ENCODE measurements at places on chromosomes 3 and 15. TPM values are rescaled to one million over a fixed set of nuclear protein-coding genes. Genes with fewer than 3 reads are reported as not detected.

- no peak overlapping the region for H3K4me3 ChIP-seq
- no peak overlapping the region for H3K27ac ChIP-seq
- peaks cover 2% of the 10 kb centered on the region for H3K36me3 ChIP-seq
- no peak for DNase-seq
- H3K27me3 ChIP-seq, result no peaks in the 10 kb centered on the region
These were observed 31.3 kb upstream of the SETMAR start for GRCh38 chr3:4271834-4272233.

DNA sequence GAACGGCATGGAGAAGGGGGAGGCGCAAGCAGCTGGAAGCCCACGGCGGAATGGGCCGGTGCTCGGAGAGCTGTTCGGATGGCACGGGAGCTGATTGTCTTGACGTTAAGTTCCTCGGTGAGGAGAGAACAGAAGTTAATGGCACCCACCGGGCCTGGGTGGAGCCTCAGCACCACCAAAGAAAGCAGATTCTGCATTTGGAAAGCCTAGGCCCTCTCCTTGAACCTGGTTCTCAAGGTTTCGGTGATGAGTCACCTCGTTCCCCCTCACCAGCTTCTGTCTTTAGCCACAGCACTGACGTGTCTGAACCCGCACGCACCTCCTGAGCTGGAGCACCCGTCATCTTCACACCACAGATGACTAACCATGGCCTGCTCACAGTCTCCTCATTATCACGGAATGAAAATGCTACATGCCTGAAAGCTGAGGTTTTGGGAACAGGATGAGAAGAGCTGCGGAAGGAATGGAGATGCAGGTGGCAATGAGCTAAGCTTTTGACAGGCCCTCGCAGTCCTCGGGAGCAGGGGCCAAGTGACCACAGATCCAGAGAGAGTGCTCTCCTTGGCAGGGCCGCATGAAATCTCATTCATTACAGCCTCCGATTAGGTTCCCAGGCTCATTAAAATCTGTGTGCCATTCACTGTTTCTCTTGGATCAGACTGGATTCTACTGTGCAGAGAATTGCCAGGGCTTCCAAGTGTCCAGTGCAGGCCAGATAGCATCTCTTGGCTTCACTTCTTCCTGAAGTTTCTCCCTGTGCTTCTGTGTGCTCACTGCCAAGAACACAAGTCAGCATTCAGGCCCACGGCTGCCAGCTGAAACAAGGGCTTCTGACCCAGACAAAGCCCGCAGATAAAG, 96.3 kb upstream of the DLG1 start:
- H3K27me3 ChIP-seq, result peaks cover 5% of the 10 kb centered on the region
- H3K4me3 ChIP-seq, result no peak overlapping the region
- H3K4me1 ChIP-seq, result no peaks in the 10 kb centered on the region
- H3K27ac ChIP-seq, result peak overlapping the region; percentile 16
- no peaks in the 10 kb centered on the region for H3K36me3 ChIP-seq

DNA sequence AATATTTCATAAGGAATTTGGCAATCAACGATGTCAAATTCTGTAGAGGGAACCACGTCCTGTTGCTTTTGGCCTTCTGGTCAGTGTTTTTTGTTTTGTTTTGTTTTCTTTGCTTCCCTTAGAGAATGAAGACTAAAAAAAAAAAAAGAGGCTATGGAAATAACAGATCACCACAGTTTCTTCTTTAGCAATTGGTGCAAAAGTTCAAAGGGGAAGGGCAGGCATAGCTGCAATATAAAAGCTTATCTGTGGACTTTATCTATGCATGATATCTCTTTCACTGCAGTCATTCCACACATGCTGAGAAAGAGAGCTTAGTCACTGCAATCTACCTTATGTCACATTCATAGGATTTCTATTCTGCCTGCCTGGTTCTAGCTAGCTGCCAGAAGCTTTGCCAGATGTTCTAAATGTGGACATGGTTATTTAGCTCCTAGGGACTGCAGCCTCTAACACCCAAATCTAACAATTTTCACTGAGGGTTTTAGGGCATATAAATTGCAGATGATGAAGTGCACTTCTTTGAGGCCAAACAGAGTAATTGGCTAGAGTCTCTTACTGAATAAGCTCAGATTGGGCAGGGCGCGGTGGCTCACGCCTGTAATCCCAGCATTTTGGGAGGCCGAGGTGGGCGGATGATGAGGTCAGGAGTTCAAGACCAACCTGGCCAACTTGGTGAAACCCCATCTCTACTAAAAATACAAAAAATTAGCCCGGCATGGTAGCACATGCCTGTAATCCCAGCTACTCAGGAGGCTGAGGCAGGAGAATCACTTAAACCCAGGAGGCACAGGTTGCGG, 637.2 kb downstream of the NTRK3 start:
- no peak for DNase-seq
- H3K36me3 ChIP-seq, result no peaks in the 10 kb centered on the region
- H3K4me3 ChIP-seq, result no peak overlapping the region
- H3K4me1 ChIP-seq, result no peaks in the 10 kb centered on the region

- H3K36me3 ChIP-seq, result peaks cover 3% of the 10 kb centered on the region
- peak overlapping the region; percentile 4 for H3K27ac ChIP-seq
- H3K27me3 ChIP-seq, result peaks cover 3% of the 10 kb centered on the region
- no peak for DNase-seq
These were observed 732 bp downstream of the SAXO2 start for GRCh38 chr15:82263350-82263749.

- H3K27ac ChIP-seq, result peak overlapping the region; percentile 87
- H3K36me3 ChIP-seq, result peaks cover 26% of the 10 kb centered on the region
- H3K27me3 ChIP-seq, result no peaks in the 10 kb centered on the region
- peaks cover 47% of the 10 kb centered on the region for H3K4me1 ChIP-seq
These were observed 63.6 kb upstream of the MBNL1 start for GRCh38 chr3:152205097-152205593.

DNA sequence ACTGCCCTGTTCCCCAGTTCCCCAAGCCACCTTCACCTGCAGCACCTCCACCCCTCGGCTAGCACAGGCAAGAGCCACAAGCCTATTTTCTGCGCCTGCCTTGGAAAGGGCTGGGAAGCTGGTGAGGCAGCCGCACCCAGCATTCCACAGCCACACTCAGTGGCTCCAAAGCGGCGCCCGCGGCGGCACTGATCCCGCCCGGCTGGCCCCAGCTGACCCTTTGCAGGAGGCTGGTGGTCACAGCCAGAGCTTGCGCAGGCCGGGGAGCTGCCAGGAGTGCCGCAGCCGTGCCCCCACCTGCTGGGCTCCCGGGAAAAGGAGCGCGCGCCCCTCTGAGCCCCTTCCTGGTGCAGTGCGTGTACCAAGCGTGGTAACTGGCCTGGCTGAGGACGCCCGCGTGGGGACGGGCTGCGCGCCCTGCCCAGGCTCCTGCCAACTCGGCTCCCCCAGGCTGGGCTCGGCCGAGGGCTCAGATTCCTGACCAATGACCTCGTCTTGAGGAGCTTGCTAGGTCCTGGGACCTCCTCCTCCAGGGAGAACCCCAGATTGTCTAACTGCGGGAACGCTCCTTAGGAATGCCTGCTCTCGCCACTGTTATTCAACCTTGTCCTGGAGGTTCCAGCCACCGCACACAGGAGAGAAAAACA, 13.3 kb downstream of the GRAMD2A start:
- no peak overlapping the region for H3K4me3 ChIP-seq
- no peak for DNase-seq
- no peaks in the 10 kb centered on the region for H3K4me1 ChIP-seq
- H3K27me3 ChIP-seq, result peaks cover 62% of the 10 kb centered on the region

GRCh38 chr3:183212565-183212964, 40.5 kb upstream of the B3GNT5 start:
- no peak overlapping the region for H3K4me3 ChIP-seq
- DNase-seq, result no peak
- H3K27me3 ChIP-seq, result no peaks in the 10 kb centered on the region
- H3K4me1 ChIP-seq, result peaks cover 4% of the 10 kb centered on the region

GRCh38 chr3:128252083-128252482, 98.8 kb downstream of the EEFSEC start:
- no peaks in the 10 kb centered on the region for H3K27me3 ChIP-seq
- peaks cover 2% of the 10 kb centered on the region for H3K4me1 ChIP-seq
- no peak overlapping the region for H3K27ac ChIP-seq
- DNase-seq, result no peak
- H3K4me3 ChIP-seq, result no peak overlapping the region

DNA sequence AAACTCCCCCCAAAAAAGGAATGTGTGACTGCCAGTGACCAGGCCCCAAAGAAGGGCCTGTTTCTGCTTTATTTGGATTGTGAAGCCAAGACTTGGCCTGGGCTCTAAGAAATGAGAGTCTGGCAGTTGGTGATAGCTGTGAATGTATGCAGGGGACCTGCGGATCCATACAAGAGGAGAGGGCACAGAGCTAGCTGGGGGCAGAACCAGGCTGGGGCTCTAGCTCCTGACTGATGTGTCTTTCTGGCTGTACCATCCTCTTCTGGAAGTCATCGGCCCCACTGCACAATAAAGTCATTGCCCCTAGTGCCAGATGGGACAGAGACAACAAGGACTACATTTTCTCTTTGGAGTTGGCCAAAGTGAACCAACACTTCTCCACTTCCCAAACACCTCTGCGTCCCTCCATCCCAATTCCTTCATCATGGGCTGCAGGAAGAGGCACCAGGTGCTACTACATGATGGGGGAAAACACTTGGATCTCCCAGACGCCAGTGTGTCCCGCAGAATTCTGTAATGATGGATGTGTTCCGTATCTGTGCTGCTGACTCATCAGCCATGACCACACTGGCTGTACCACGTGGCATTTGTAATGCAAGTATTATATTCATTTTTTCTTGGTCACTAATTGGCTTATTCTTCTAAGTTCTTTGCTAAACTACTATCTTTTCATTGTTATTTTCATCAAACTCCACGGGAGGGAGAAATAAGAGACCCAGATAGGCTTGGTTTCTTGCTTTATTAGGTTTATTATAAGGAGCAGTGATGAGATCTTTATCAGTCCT, 1.7 kb upstream of the PLA2G4F start:
- no peak overlapping the region for H3K4me3 ChIP-seq
- H3K27me3 ChIP-seq, result no peaks in the 10 kb centered on the region
- no peak overlapping the region for H3K27ac ChIP-seq
- H3K36me3 ChIP-seq, result peaks cover 14% of the 10 kb centered on the region
- DNase-seq, result no peak

DNA sequence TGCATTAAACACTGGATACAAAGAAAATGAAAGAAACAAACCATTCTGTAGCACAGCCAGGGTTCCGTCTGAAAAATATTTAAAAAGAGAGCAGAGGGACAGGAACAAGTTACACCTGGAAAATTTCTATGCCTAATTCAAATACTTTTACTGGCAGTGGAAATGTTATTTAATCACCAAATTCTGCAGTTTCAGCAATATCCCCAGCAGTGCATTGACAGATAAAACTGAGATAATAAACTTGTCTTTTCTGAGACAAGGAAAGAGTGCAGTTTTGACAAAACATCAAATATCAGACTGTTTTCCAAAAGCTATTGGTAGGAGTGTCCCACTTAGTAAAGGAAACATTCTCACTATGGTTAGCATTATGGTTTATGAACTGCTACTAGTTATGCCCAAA, 173.4 kb upstream of the FAM3D start:
- no peaks in the 10 kb centered on the region for H3K4me1 ChIP-seq
- no peak for DNase-seq
- no peak overlapping the region for H3K27ac ChIP-seq
- no peaks in the 10 kb centered on the region for H3K36me3 ChIP-seq

DNA sequence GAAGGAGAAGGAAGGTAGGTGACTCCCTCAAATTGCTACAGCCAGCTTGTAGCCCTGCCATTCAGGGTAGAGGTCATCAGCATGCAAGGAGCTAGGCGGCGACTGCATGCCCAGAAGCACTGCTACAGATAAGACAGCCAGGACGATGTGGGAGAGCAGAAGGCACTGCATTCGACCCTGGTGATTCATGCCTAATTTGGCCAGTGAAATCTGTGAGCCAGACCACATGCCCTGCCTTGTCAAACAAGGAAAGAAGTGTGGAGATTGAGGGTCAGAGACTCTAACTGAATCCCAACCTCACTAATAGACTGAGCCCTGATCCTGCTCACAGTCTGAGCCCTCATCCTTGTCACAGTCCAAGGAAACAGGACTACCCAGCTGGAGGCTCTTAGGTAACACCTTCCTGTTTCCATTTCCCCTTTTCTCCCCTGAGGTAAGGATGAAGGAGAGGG, 86.6 kb downstream of the LINGO1 start:
- no peak overlapping the region for H3K4me3 ChIP-seq
- no peak overlapping the region for H3K27ac ChIP-seq
- DNase-seq, result no peak
- H3K4me1 ChIP-seq, result peaks cover 21% of the 10 kb centered on the region
- no peaks in the 10 kb centered on the region for H3K36me3 ChIP-seq

DNA sequence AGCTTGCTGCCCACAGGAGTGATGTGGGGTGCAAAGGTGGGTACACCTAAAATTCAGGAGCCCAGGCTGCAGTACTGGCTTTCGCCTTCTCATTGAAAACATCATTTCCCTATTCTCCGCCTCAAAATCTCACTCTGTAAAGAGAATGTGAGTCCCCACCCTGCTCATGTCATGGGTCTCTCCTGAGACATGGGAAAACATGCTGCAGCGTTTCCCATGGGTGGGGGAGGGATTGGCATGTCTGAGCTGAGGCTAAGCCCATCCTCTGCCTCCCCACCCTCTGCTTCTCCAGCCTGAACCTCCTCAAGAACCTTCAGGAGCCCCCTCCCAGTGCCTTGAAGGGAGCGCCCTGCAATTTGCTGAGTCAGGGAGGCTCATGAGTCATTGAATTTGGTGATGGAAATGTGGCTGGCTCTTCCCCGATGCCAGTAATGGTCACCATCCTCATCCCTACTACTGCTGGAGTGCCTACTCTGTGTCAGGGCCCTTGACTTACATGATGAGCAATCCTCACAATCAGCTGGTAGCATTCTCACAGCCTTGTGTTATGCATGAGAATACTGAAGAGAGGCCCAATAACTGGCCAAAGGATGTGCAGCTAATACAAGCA, 28.8 kb downstream of the WNT5A start:
- DNase-seq, result no peak
- no peaks in the 10 kb centered on the region for H3K36me3 ChIP-seq
- H3K27ac ChIP-seq, result no peak overlapping the region

DNA sequence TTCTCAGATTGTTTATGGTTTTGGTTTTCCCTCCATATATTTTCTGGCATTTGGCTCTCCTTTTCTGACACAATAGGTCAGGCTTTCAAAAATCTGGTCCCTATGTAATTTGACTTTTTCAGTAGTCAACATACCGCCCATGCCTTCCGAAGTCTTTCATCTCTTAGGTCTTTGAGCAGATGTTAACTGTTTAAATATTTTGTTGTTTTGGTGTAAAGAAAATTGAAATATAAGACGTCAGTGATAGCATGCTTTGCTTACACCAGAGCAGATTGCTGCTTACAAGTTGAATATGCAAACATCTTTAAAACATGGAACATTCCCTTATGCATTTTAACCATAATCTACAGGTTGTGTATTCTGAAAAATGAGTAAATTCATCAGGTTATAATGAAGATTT, 233.0 kb downstream of the PTPRG start:
- DNase-seq, result no peak
- H3K4me3 ChIP-seq, result no peak overlapping the region
- H3K27ac ChIP-seq, result no peak overlapping the region
- H3K27me3 ChIP-seq, result no peaks in the 10 kb centered on the region
- H3K36me3 ChIP-seq, result no peaks in the 10 kb centered on the region
- H3K4me1 ChIP-seq, result no peaks in the 10 kb centered on the region

Gene STARD9
- 16.1 TPM for total RNA-seq

Gene IRAK2
- 3.5 TPM for total RNA-seq

Gene SAMMSON
- total RNA-seq, result not detected

Gene GOLGA8O
- total RNA-seq, result 13.9 TPM

Gene SMCO1
- not detected for total RNA-seq
